ENCODE measurements at places on chromosomes 11 and 22.

- peak; percentile 82 for DNase-seq
Observed at GRCh38 chr11:615504-616319, at the start of gene IRF7. IRF7 (minus strand) TSS chr11:615950; CDS start chr11:615364, 586 bp downstream.

DNA sequence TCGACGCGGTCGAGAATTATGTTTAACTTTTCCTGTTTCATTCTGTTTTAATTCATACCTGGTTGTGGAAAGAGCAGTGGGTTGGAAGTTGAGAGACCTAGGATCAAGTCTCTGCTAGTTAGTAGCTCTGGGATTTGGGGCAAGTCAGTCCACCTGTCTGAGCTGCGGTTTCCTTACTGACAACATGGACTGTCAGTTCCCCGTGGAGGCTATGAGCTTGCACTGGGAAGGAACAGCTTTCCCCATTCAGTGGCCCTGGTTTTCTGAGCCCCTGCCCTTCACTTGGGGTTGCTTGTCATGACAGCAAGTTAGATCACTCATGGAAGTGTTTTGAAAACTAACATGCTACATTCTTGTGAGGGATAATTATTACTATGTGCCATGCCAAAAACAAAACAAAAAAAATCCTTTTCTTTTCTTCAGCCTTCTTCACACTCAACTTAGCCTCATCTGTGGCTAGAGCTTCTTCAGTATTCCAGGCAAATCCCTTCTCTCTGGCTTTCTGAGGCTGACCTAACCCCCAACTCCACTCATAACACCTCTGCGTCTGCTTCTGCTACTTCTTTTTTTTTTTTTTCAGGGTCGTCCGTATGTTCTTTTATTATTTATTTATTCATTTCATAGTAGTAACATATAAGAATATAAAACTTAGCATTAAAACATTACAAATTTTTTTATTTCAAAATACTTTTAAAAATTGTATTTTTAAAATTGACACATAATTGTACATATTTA lies 43.0 kb upstream of the ZBED5 start:
- DNase-seq, result no peak

- DNase-seq, result no peak
Observed at GRCh38 chr22:39913886-39914285, 13.0 kb downstream of the GRAP2 start.

DNA sequence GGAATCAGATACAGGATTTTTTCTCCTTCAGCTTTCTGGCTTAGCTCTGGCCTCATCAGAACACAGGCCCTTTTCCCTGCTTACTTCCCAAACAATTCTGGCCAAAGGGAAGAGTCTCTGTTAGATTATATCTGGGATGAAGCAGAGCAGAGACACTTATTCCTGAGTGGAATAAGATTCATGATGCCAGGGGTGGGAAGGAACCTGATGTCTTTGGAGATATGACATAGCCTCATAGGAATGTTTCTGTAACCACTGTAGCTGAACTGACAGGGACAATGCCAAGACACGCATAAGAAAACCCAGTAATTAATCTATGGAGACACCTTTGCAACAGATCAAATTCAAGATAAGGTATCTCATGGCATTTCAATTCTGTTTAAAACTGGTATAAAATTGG lies 177.1 kb upstream of the RAG2 start:
- DNase-seq, result no peak

DNA sequence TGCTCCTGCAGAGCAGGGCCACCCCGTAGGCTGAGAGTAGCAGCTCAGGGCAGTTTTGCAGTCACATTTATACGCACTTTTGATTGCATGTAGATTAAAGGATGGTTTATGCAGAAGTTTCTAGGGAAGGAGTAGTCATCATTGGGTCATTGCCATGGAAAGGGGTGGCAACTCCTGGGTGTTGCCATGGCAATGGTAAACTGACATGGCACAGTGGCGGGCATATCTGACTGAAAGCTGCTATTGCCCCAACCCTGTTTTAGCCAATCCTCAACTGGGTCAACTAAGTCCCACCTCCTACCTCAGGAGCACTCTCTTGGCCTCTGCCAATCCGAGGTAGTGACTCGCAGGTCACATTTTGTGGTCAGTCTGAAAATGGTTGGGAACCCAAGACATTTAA lies 2.4 kb upstream of the ARSA start:
- no peak for DNase-seq

DNA sequence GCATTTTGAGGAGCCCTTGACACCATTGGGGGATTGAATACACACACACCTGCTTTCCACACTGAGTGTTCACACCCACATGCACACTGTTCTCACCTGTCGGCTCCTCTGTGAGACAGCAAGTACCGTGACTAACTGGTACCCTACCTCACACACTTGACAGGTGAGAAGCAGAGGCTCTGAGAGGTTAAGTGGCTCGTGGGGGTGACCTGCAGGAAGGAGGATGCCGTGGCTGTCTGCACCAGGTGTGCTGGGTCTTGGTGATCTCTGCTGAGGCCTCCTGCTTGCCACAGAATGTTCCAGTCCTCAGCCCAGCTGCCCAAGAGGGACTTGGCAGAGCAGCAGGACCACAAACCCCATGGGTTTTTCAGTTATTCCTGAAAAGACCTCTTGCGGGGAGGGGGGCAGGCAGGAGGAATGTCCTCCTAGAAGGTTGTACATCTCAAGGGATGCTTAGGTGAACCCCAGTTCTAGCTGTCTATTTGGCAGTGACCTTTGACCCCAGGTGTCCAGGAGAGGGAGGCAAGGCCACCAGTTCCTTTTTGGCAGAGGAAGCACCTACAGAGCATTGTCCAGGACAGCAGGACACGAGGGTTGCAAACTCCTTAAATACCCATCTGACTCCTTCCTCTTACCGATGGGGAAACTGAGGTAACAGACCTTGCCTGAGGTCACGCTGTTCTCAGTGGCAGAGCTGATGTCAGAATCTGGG lies 66.0 kb downstream of the SHISAL1 start:
- DNase-seq, result no peak

GRCh38 chr11:123755344-123755743 lies 1.0 kb upstream of the OR6X1 start:
- DNase-seq, result no peak

DNA sequence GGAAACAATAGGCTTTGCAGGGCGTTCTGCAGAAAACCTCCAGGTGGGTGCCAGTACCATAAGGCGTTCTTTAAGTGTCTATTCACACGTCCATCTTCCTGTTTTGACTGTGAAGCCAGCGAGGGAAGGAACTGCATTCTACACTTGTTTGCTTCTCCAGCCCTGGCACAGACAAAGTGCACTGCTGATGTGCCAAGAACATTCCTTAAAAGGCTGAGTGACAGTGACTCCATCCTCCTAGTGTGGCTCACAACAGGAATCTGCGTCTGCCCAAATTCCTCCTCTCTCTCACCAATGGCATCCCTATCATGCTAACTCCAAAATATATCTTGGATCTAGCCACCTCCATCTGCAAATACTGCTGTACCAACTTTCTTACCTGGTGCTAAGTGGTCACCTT lies 407.4 kb upstream of the SYN3 start:
- no peak for DNase-seq

GRCh38 chr11:108732395-108732794 lies 67.5 kb downstream of the DDX10 start:
- no peak for DNase-seq

GRCh38 chr11:104866815-104867214 lies 31.4 kb downstream of the CASP12 start:
- DNase-seq, result no peak

DNA sequence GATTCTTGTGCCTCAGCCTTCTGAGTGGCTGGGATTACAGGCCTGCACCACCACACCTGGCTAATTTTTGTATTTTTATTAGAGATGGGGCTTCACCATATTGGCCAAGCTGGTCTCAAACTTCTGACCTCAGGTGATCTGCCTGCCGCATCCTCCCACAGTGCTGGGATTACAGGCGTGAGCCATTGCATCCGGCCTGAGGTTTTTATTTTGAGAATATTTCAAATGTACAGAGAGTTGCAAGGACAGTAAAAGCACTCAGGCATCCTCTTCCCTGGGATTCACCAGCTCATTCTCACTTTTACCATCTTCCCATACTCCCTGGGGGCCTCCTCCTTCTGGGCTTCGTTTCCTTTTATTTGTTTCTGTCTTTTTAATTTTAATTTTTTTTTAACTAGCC lies 12.1 kb downstream of the MED15 start:
- no peak for DNase-seq

GRCh38 chr11:83007477-83007876 lies 64.2 kb downstream of the RAB30 start:
- no peak for DNase-seq

DNA sequence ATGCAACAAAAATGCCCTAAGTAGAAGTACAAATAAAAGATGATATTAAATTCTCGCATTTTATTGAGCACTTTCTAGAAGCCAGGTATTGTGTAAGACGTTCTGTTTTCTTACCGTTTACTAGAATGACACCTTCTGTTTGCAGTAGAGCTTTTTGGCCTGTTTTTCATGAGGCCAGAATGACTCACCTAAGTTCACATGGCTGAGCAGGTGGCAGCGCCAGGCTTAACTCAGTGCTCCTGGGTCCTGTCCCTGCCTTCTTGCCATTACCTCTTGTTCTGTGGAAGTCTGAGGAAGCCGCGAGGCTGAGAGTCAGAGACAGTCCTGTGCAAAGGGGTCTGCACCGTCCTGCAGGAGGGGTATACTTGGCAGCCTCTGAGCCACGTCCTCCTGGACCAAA lies 113.8 kb downstream of the ATXN10 start:
- DNase-seq, result no peak

DNA sequence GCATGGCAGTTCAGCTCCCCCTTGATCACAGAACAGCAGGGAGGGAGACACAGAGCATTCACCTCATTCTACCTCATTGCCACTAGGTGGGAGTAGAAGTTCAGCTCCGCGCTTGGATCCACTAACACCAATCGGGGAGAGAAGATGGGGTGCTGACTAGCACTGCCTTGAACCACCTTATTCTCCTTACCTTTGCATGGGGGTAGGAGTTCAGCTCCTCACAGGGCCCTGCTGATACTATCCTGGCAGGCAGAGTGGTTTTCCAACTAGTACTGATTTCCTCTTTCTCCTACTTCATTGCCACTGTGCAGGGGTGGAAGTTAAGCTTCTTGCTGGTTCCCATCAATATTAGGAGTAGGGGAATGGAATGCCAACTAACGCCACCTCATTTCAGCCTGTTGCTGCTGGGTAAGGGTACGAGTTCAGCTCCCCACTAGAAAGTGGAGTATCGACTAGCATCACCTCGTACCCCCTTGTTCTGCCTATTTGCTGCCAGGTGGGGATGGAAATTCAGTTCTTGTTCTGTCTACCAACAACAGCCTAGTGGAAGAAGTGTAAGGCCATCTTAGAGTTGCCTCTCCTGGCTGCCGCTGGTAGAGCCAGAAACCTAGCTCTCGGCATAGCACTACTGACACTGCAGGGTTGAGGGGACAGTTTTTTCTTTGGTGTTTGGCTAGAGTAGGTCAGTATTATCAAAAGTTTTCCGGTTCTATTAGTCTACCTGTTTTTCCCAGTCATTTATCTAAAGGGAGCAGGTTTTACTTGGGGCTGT lies 550.9 kb upstream of the CCDC90B start:
- DNase-seq, result no peak

DNA sequence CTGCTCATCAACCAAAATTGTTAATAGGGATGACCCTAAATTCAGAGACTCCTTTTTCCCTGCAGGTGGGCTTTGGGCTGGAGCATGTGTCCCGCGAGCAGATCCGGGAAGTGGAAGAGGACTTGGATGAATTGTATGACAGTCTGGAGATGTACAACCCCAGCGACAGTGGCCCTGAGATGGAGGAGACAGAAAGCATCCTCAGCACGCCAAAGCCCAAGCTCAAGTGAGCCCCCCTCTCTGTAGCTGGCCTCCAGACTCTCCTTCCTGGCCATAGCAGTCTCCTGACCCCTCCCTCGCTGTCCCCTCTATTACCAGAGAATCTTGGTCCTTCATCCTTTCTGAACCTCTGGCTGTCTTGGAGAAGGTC lies 47.9 kb upstream of the RAB1B start:
- no peak for DNase-seq

GRCh38 chr22:46657996-46658947 lies 38.1 kb downstream of the GRAMD4 start:
- no peak for DNase-seq

DNA sequence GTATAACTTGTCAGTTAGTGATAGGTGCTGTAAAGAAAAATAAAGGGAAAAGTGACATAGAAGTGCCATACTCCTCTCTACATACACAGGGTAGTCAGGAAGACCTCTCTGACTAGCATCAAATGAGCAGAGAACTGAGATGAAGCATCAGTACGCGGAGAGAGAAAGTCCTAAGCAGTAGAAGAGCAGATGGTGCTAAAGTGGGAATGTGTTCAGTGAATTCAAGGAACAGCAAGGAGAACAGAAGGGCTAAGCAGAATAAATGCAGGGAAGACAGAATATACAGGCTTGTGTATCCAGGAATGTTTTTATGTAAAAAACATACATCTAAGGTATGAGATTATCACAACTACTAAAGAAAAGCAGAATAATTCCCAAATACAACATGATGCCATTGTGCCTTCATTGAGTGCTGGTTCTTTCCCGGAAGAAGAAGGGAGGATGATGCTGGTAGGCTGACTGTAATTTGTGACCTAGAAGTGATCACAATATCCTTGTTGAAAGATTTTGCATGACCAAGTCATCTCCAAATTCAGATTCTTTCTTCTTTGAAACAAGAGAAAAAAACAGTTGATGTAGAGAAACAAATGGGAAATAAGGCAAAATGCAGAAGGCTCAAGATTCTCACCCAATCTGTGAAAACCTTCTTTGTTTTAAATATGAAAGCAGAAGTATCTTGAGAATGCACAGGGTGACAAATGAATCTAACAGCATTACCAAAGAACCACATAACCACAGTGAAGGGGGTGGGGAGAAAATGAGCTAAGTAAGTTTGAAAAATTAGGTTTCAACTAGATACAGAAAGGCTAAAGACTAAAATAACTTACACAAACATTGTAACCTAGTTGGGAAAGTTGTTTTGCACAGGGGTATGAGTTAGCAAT lies 20.5 kb downstream of the MRE11 start:
- no peak for DNase-seq

DNA sequence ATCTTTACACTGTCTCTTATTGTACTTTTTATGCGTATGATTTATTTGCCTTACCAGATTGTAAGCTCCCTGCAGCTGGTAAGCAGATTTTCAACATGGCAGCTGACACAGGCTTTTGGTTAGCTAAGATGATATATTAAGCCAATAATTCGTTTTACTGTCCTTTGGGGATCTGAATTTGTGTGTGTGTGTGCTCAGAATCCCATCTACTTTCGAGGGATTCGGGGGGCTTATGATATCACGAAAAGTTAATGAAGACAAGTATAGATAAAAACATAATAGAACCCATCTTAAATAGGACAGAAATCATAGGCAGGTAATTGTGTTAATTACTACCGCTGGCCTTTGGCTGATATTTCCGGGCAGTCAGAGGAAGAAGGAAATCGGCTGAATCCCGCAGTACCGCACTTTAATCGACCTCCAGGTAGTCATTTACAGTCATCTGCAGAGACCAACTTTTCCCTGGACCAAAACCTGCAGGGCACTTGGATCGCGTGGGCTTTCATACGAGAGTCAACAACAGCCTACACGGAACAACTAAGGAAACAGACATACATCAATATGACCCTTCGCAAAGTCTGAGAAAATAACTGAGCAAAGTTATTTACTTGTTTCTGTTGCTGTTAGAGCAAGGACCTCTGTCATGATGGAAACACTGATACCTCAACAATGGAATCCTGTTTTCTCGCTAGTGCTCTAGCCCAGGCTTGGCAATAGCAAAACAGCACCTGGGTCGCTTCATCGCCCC lies 802 bp downstream of the KBTBD3 start:
- peak; percentile 2 for DNase-seq

- DNase-seq, result no peak
Observed at GRCh38 chr11:3859373-3859881, 4.0 kb downstream of the STIM1 start.

All from activated effector memory CD4-positive, alpha-beta T cell treated with Interleukin-2 at 50 U/mL for 16 hours (primary cell).